ENCODE measurements at places on chromosomes 7 and 10.

DNA sequence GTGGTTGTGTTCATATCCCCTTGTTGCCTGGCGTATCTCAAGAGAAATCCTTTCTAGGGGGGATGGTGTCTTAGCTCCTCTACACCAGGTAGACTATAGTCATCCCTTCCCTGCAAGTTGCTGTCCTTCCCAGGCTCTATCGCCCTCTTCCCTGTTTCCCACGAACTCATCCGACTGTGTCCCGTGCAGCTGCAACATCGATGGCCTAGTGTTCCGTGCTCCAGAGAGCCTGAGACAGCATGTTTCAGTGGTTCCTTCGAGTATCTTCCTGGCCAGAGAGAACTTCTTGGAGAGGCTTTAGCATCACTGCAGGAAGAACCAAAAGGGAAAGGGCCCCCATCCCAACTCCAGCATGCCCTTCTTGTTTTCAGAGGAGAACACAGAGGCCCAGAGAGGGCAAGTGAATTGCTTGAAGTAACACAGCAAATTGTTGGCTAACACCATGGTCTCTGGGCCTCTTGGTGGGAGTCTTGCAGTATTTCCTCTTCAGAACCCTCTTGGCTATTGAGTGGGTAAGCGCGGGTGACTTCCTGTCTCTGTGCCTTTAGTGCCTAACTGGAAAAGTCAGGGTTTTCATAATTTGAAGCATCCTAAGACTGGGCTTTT, 162.9 kb downstream of the RGS10 start:
- no peak for DNase-seq

DNA sequence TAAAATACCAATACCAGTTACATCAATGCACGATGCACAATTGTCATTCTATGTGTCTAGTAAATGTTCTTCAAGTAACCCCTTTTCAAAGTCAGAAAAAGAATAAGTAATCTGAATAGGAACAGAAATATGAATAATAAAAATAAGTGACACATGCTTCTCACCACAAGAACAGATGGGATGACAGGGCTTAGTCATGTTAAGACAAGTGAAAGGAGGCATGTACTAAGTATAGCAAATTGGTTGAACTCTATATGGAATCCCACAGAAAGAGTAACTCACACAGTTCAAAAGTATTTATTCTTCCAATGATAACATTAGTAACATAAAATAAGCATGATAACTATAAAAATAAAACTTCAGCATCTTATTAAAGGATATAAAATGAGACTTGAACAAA, 100.9 kb upstream of the TAS2R16 start:
- no peak for DNase-seq

DNA sequence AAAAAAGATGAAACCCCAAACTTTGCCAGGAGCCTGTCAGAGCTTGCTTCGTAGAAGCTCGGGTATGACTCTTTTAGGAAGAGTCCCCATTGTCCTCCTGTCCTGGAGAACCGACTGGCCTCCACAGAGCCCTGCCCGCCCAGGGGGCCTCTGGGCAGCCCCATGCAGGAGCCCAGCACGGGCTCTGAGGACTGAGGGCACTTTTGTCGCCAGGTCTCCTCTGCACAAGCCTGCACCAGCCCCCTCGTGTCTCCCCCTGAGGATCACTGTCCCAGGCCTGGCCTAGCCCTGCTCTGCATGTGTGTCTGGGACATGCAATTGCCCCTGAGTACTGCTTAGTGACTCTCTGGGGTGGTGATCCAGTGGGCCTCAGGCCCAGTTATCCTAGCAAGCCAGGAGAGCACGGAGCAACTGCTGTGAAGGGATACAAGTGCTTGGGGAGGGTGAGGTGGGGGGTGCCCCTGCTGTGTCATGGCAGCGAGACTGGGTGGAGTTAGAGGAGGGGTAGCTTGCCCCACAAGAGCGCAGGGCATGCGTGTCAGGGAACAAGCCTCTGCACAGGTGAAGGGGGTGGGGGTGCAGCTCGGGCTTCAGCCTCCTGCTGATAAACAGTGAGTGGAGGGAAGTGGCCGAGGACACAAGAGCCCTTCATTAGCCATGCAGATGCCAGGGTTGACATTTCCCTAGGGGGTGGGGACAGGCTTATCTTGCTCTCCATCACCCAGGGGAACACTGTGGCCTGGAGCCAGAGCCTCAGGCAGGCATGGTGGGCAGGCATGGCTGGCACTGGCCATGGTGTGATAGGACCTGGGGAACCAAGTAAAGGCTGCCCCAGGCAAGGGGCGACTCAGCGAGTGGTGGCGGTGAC, 143.4 kb downstream of the C10orf105 start:
- no peak for DNase-seq

- DNase-seq = no peak
Observed at GRCh38 chr10:35789996-35790395, 147.9 kb upstream of the FZD8 start.

DNA sequence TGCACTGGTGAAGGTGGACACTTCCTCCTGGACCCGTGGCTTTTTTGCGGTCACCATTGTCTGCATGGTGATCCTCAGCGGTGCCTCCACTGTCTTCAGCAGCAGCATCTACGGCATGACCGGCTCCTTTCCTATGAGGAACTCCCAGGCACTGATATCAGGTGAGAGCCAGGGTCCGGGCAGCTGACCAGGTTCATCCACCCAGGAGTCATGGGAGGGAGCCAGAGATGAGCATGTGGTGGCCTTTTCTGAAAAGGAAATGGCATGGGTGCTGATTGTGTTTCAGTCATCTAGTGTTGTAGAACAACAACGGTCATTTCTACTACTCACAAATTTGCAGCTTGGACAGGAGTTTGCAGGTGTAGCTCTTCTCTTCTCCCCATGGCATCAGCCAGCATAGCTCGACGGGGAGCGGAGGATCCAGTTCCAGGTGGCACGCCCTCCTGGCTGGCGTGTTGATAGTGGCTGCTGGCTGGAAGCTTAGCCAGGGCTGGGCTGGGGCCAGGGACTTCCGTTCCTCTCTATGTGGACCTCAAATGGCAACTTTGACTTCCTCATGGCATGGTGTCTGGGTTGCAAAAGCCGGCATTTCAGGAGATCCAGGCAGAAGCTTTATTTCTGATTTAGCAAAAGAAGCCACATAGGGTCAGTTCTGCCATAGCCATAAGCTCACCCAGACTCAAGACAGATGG, 32.7 kb downstream of the SLC29A3 start:
- DNase-seq = no peak

- DNase-seq = no peak
Observed at GRCh38 chr7:48041653-48041970, 6.3 kb downstream of the C7orf57 start.

DNA sequence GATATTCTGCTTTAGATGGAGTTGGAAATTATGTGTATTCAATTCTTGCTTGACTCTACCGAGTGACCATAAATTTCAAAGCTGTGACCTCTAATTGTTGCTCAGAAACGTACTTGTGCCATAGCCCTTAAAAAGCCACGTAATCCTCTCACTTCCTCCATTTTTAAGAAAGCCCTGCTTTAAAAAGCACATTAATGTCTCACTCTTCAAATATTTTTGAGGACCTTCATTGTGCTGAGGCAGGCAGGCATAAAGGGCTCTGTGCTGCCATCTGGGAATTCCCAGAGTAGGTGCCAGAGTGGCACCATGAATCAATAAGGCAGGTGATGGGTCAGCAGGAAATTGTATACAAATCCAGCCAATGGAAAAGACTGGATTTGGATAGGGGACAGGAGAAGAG, 97.7 kb upstream of the FAM204A start:
- DNase-seq = no peak

- no peak for DNase-seq
Observed at GRCh38 chr7:15159261-15159660, 256.7 kb upstream of the DGKB start.

- DNase-seq = no peak
Observed at GRCh38 chr7:2750004-2750407, 62.0 kb downstream of the AMZ1 start.

DNA sequence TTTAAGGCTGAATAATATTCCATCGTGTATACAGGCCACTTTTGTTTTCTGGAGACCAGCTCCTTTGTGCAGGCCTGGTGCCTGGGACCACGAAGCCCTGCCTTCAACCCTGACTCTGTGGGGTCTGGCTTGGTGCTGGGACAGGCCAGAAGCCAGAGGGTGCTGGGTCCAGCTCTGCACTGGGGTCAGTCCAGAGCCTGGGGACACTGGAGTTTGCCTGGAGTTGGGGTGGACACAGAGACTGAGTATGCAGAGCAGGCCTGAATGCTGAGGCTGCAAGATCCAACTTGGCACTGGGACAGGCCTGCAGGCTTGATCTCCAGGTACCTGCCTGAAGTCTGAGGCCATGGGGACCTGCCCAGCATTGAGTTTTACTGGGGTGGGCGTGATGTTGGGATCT, 558.8 kb upstream of the CNTNAP2 start:
- no peak for DNase-seq

DNA sequence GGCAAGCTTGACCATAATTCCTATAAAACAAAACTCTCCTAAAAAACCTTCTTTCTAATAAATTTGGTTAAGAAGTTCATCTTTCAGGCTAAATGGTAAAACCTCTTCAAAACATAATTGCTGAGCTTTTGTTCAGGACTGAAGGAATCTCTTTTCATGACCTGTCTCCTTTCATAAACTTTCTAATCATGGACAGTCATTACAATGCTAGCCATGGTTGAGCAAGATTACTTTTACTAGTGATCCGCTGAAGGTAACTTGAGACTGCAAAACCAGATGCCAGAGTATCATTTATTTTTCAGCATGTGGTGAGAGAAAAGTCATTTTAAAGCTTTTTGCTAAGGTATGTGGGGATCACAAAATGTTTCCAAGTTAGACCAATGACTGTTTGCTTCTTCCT, 186.4 kb upstream of the RHOBTB1 start:
- no peak for DNase-seq

GRCh38 chr10:55374917-55375316, 573.9 kb upstream of the PCDH15 start:
- DNase-seq = no peak
